ENCODE measurements at places on chromosomes 4 and X.

DNA sequence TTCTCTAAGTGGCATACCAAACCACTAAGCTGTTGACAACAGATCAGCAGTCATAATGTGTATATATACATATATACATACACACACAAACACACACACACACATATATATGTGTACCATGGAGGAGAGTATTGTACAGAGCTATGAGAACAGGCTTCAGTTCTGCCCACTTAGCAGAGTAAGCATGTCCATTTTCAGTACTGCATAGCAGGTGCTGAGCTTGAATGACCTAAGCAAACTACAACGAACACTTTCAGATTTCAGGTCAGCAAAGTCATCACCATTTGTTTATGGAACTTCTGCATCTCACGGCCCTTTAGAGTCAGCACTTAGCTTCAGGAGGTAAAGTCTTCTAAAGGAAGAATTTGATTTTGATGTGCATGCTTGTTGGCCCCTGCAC is 735.8 kb upstream of the ATOH1 start:
- DNase-seq, result no peak

DNA sequence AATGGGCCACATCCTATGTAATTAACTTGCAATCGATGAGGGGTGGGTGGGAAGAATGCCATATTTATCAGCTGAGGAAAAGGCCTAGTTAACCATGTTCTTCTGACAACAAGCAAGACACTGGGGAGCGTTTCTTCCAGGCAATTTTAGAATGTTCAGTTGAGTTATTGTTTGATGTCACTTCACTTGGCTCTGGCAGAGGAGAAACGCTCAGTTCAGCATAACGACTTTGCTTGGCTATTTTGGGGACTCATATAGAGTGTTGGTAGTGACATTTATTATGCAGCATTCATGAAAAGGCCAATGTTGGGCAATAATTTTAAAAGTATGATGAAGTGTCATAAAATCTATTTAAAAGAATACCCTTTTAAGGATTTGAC is 648 bp downstream of the SYNPO2 start:
- no peak for DNase-seq

- no peak for DNase-seq
Observed at GRCh38 chrX:48890296-48890925, 7.2 kb downstream of the TIMM17B start.

- DNase-seq, result no peak
Observed at GRCh38 chr4:124879195-124879594, 166.7 kb upstream of the ANKRD50 start.

DNA sequence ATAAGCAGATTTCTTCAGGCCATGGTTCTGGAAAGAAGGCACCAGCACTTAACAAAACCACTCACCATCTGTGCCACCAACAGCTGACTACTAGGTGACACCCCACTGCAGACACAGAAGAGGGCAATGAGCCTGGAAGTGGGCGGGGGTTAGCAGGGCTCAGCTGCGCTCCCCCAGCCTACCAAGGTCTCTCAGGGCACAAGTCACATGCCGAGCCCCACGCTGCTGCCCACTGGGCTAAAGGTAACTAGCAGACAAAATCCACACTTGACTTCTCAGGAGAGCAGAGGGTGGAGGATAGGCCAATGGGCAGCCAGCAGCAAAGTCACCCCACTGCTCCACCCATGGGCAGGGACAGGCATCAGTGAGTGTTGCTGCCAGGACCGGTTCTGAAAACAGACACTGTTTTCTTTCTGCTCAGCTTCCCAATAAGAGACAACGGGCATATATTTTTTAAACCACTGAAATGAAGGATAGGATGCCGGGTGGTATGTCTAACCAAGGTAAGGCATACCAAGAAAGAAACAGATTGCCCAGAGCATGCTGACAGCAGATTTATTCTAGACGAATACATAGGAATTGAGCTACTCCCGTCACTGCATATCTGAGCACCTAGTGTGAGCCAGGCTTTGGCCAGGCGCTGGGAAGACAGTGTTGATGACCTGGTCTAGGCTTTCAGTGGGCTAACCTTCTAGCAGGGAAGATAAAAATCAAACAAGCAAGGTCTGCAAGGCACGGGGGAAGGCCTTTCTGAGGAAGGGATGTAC is 20.1 kb downstream of the ACSL1 start:
- no peak for DNase-seq

DNA sequence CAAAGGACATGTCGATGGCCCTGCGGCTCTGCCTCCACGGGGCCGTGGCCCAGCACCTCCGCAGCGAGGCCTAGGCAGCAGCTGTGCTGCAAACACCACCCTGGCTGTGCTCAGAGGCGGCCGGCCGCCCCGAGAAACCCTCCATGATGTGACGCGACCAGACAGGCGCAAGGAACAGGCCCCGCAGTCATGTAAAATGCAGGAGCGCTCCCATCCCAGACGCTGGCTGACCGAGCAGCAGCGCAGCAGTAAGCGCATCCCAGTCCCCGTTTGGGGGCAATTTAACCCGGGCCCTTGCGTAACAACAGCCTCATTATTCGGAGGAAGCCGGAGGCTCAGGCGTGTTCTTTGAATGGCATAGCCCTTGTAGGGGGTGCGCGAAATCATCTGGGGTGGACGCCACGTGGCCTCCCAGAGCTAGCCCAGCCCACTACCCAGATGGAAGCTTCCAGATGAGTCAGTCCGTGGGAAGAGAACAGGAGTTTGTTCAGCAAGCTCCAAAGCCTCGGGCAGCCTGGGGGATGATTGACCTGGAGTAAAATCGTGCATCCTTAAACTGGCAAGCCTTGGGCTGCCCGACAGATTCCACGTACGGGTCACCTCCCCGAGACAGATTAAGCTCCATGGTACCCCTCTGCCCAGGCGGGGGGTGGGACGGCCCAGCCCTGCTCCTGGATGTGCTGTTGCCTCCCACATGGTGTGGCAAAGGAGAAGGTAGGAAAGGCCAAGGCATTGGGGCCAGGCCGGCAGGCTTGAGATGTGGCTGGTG is 124.0 kb downstream of the HMX1 start:
- no peak for DNase-seq

- no peak for DNase-seq
Observed at GRCh38 chrX:13733506-13733905, 914 bp downstream of the TRAPPC2 start.

DNA sequence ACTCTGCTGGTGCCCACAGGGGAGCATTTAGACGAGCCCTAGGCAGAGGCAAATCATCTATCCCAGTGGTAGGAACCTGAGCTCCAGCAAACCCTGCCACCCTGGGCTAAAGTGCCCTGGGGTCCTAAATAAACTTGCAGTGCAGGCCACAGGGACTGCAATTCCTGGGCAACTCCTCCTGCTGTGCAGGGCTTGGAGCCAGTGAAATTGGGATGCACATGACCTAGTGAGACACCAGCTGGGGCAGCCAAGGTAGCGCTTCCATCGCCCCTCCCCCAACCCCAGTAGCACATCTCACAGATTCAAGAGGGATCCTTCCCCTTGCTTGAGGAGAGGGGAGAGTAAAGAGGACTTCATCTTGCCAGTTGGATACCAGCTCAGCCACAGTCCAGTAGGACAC is 44.1 kb downstream of the CHRNA9 start:
- no peak for DNase-seq

DNA sequence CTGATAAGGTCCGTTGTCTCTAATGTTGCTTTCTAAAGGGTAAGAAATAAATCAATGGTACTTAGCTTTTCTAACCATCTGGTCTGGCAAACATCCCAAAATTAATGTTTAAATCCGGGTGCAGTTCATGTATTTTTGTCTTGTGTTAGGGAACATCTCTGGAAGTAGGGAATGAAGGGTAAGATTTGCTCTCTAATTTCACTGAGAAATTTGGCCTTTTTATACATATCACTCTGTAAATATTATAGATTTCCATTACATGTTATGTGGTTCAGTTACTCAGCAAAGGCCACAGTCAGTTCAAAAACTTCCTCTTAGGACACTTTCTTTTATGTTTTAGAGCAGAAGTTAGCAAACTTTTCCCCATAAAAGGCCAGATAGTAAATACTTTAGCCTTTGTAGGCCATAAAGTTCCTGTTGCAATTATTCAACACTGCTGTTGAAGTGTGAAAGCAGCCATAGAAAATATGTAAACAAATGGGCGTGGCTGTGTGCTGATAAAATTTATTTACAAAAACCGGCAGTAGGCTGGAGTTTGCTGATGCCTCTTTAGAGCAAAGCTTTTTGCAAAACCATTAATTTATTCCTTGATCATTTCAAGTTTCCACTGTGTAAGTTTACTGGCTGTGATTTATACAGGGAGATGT is 218.1 kb downstream of the ANTXR2 start:
- DNase-seq, result no peak

DNA sequence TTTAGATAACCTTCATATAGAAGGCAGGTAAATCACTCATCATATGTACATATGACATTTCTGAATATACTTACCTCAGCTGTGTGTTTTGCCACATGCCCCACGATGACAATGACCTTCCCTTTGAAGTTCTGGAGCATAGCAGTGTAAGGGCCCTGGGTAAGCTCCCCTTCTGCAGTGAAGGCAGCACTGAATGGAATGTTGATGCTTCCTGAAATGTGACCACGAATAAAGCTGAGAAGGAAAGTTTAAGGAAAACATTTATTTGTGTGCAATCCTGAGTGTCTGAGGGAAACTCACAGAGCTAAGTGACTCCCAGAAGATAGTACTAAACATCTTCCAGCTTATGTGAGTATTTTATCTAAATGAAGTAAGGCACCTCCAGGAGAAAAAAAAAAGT is 200.1 kb downstream of the NPNT start:
- no peak for DNase-seq

DNA sequence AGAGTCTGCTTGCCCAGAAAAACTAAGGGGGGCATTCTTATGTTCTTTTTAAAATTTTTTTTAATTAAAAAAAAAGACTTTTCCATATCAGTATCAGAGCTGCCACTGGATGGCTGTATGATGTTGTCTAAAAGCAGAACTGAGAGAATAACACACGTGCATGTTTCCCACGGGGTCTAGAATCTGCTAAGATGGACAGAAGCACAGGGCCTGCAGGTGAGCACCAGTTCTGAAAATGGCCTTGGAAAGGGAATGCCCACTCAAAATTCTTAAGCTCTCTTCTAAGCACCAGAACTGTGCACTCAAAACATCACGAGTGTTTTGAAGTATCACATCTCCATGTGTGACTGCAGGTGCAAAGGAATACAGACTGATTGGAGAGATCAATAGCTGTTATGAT is 61.1 kb downstream of the ARAP2 start:
- no peak for DNase-seq

DNA sequence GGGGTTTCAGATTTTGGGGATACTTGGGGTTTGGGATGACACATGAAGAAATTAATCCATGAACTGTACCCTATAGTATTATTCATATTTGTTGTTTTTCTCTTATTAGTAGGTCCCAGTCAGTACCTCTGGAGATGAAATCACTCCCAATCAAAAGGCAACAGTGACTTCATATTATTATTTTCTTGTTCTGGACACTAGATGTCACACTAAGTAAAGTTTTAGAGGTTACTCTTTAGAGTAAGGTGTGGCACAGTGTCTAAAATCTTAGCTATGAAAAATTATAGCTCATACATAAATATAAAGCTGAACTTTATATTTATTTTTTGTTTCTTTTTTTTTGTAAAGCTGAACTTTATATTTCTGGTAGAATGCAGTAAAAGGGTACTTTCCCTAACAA is 35.1 kb downstream of the FAM114A1 start:
- DNase-seq, result no peak

GRCh38 chr4:165906272-165906671 is 33.2 kb downstream of the TLL1 start:
- DNase-seq, result no peak

- DNase-seq, result no peak
Observed at GRCh38 chr4:48909697-48910096, 3.1 kb upstream of the OCIAD2 start.

DNA sequence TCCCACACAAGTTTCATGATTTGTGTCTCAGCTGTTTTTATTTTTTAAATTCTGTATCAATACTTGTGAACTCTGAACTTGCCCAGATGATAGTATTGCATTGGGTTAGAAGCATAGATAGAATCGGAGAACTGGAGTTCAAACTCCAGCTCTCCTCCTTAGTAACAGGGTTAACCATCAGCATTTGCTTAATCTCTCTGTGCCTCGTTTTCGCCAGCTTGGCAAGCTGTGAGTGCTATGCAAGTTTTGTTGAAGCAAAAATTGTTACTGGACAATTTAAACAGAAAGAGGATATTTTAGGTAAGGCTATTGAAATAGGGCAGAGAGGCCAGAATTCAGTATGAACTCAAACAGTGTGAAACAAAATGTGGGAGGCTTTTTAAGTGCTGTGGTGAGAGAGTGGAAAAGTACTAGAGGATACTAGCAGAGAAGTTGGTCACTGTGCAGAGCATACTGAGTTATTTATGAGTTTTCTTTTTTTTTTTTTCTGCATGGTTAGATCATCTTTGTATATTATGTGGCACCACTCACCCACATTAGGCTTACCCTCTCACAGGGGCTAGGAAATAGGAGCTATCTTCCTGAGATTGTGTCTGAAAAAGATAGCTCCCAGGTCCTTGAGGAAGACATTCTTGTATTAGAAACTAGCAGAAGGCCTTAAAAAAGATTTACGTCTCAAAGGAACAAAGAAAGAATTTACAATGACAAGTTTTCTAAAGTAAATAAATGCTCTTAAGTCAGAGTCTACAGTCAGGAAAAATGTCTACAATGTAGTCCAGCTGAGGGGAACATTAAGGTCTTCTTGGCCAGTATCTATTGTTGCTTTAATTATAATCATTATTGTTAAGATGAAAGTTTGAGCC is 1126.6 kb downstream of the FAT4 start:
- DNase-seq, result no peak

DNA sequence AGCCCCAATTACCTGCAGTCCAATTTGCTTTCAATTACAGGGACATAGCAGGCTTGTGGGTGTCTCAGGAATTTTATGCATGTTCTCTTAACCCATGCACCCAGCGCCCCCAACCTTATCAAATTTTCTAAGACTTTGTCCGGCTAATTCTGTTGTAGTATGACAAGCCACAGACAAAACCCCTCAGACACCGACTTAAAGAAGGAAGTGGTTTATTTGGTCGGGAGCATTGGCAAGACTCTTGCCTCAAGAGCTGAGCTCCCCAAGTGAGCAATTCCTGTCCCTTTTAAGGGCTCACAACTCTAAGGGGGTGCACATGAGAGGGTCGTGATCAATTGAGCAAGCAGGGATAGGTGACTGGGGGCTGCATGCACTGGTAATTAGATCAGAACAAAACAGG is 28.7 kb upstream of the IL9R start:
- DNase-seq, result no peak

Measured in stimulated activated CD8-positive, alpha-beta memory T cell treated with anti-CD3 and anti-CD28 coated beads, Interleukin-12 subunit alpha, Interleukin-12 subunit beta, amount 100 ng/mL, for 4 hours (primary cell).